ENCODE measurements at places on chromosomes 2 and 18. TPM values are rescaled to one million over a fixed set of nuclear protein-coding genes. Genes with fewer than 3 reads are reported as not detected.

DNA sequence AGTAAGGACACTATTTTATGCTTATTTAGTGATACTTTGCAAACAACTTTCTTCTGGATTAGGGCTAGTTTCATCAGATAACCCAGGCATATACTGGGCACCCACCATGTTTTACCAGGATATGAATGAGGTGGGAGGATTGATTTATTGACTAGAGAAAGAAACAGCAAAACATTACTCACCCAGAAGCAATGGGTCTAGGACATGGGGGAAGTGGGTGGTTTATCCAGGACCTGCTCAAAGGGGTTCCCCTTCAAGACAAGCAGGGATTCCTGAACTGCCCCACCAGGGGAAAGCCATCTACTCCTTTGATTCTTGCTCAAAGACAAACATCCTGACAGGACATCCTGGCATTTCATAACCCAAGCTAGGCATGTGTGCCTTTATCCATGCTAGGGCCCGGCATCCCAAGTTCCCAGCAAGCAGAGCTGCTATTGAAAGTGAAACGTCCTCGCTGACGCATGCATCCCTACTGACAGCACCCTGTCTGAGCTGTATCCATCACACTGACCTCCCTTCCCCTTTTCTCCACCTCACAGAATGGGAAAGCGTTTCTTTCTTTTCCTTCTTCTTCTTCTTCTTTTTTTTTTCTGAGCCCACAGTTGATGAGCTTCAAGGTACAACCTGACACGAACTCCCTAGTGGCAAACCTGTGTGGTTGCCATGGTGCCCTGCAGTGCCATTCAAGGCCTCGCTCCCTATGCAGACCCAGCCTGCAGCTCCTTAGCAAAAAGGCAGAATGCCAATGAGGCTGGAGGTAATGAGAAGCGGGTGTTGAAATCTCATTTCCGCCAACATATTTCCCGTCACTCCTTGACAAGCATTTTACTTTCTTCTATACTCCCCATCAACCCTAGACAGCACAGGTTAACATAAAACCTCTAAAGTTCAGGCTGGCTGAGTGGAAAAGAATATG is 70.5 kb downstream of the CLHC1 start:
- DNase-seq, result no peak

- no peak for DNase-seq
Observed at GRCh38 chr2:199914372-199914958, 3.4 kb downstream of the C2orf69 start.

DNA sequence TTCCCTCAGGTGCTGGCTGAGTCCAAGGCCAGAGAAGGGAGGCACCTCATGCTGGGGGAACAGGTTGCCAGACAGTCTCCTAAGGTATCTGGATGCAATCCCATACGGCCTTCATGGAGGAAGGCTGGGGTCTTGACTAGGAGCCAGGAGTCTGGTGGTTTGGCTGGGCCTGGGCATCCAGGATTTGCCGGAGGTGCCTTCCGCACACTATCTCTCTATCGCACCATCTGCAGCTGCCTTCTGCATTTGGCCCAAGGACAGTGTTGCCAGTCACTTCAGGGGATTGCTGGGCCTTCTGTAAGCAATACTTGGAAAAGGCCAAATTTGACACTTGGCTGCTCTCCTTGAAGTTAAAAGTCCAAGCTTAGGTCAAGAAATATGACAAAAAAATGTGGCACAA is 327.2 kb downstream of the EN1 start:
- DNase-seq, result no peak

- DNase-seq, result no peak
Observed at GRCh38 chr2:207341804-207342203, 176.1 kb upstream of the KLF7 start.

DNA sequence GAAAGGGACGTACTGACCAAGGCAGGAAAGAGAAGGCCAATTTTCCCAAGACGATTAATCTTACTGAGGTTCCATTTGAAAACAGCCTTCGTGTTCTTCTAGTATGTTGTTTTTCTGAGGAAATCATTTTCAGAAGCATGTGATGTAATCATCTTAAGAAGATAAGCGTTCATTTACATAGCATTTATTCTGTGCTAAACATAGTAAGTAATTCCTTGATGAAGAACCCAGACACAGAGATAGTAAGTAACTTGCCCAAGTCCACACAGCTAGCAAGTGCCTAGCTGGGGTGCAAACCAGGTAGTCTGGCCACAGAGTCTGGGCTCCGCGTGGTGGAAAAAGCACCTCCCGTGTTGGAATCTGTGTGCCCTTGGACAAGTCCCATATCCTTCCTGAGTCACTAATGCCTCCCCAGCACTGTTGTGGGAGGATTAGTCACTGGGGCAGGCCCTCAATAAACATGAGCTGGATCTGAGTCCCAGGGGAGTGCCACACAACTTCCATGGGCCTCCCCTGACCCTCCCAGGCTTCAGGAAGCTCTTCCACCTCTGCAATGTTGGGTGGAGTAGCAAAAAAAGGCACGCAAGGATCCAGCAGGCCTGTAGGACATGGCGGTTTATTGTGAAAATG is 26.9 kb upstream of the ASAP2 start:
- no peak for DNase-seq

DNA sequence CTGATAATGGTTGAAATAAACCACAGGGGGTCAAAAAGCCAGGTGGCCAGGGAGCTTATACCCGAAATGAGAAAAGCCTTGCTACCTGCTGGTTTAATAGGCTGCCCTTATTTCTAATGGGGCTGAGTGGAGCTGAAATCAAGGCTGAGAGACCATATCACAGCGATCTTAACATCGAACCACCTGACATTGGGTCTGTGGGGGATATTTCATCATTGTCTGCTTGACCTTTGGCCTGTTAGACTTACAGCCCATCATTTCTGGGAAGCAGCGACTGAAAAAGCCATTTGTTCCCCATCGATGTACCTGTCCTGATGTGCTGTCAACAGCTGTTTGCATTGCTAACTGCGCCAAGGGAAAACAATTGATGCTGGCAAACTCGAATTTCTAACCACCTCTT is 199.7 kb upstream of the SLC14A2 start:
- no peak for DNase-seq

DNA sequence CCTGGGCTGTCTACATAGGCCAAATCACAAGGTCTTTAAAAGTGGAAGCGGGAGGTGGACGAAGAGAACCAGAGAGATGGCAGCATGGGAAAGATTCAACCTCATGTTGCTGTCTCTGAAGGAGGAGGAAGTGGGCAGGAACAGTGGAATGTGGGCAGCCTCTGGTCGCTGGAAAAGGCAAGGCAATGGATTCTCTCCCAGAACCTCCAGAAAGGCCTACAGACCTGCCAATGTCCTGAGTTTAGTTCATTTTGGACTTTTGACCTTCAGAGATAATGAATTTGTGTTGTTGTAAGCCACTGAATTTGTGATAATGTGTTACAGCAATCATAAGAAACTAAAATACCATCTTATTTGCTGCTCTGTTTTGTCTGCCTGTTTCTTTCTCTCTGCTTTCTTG is 122.5 kb downstream of the RNF152 start:
- DNase-seq, result no peak

GRCh38 chr2:27082773-27083409 is 3.7 kb upstream of the KHK start:
- no peak for DNase-seq

GRCh38 chr2:50157279-50157678 is 874.7 kb downstream of the NRXN1 start:
- no peak for DNase-seq

DNA sequence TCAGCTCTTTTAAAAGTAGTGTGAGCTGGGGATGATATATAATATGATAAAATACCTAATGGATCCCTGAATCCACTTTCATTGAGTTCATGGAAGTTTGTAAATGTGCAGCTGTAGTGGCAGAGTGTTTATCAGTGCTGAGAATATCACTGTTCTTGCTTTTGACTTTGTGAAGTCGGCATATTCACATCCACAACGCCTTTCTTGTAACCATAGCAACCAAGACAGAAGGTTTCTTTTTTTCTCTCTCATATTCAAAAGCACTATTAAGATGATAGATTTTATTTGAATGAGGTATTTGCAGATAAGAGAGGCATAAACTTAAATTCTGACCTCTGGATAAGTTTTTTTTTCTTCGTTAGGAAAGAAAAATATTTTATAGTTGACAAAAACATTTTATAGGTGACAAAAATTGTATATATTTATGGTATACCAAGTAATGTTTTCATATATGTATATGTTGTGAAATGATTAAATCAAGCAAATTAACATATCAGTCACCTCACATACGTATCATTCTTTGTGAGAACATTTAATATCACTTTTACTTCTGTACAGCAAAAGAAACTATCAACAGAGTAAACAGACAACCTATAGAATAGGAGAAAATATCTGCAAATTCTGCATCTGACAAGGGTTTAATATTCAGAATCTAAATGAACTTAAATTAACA is 130.0 kb downstream of the PLCL1 start:
- DNase-seq, result no peak

- DNase-seq, result no peak
Observed at GRCh38 chr2:111667001-111667400, 217.0 kb downstream of the ANAPC1 start.

- no peak for DNase-seq
Observed at GRCh38 chr2:241364781-241365180, 8.7 kb downstream of the FARP2 start.

DNA sequence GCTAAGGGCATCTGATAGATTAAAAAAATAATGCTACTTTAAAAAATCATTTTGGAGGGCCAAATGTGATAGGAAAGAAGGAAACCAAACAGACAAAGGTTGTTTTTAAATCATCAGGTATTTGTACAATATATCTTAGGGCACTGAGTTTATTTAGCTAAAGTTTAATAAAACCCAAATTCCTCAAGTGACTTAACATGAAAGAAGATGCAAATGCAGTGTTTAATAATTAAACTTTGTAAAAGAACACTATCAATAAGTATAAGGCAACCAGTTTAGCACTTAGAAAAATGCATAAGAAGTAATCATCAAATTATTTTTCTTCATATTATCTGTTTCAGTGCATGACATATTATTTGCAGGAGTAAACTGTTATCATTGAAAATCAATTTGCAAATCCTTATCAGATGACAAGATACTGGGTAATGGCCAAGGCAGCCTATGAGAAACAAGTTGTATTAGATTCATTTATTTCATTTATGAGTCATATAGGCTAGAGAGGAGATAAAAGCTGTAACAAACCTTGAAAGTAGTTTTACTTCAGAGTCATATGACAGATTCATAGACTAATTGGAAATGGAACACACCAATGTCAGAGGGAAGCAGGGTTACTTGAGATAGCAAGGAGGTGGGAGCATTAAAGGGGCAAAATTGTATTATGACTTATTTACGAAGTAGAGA is 165.5 kb downstream of the GCA start:
- no peak for DNase-seq

DNA sequence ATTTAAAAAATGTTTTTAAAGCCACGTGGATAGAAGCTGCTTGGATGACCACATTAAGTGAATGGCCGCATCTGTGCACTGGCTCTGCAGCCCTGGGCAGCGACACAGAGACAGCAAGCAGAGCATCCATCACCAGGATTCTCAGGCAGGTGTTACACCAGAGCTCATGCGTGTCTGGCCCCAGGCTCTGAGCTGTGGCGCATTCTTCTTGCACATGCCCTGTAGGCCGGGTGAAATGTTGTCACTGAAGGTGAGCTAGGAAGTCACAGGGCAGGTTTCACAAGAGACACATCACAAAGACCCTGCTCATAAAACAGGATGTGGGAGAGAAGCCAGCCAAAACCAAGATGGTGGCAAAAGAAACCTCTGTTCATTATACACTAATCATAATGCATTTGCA is 8.4 kb upstream of the PXDN start:
- DNase-seq, result no peak

DNA sequence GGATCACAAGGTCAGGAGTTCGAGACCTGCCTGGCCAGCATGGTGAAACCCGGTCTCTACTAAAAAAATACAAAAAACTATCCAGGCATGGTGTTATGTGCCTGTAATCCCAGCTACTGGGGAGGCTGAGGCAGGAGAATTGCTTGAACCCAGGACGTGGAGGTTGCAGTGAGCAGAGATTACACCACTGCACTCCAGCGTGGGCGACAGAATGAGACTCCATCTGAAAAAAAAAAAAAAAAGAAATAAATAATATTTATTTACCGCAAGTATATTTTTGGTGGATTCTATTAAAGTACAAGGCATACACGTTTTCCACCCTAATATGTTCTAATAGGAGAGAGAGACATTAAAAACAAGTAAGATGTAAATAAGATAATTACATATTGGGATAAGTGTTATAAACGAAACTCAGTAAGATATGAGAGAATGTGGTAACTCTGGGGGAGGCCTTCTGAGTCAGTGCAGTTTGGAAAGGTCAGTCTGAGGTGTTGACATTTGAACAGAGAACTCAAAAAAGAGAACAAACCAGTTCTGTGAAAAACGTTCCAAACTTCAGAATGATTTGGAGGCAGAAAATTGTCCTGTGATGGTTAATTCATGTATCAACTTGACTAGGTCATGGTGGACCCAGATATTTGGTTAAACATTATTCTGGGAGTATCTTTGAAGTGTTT is 8.8 kb upstream of the POLI start:
- DNase-seq, result no peak

DNA sequence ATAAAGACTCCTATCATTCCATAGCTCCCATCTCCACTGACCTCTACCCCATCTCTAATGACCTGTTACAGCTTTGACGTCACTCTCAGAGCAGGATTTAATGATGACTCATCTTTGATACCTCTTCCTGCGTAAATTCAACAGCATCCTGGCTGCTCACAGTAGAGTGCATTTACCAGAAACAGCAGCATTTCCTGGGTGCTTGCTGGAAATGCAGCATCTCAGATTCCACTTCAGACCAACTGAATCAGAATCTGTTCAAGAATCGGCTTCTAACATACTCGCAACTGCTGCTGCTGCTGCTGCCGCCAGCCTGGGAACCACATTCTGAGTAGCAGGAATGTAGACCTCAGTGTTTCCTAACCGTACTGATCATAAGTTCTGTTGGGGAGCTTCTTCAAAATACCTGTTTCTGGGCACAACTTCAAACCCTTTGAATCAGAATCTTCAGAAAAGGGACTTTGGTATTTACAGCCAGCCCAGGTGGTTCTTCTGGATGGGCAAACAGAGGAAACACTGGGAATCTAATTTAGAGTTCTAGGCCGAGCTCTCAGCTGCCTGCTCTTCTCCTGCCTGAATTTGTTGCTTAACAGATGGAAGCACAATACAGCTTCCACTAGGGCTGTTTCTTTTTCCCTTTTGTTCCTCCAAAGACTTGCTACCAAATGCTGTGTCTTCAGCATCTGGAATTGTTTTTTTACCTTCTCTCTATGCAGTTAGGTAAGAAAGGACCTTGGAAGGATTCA is 241.4 kb downstream of the NCKAP5 start:
- DNase-seq, result no peak

DNA sequence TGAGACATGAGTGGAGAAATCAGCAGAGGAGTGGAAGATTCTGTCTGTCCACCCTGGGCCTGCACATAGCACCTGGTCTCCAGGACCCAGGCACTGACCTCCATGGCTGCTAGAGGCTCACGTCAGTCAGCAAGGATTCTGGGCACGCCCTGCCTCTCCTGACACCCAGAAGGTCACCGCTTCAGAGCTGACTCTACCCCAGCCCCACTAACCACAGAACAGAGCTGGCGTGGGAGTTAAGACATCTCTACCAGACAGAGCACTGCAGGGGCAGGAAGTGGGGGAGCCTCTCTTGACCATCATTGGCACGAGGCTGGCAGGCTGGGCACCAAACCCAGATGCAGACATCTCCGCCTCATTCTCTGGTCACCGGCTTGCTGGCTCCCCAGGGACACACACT is 3.0 kb downstream of the ADCY3 start:
- no peak for DNase-seq

Gene RMC1
- 20.1 TPM for total RNA-seq

Gene PPP1R1C
- not detected for total RNA-seq

Gene QPCT
- 1.5 TPM for total RNA-seq

Gene TMEFF2
- 0.20 TPM for total RNA-seq

Gene IL36RN
- not detected for total RNA-seq

Gene IL1RN
- total RNA-seq, result 0.91 TPM

Gene LAPTM4A
- total RNA-seq, result 62.3 TPM

Gene AGXT
- total RNA-seq, result not detected

Gene MAPK4
- 1.8 TPM for total RNA-seq

Gene OXER1
- not detected for total RNA-seq
